ENCODE measurements at places on chromosomes 3 and 15.

DNA sequence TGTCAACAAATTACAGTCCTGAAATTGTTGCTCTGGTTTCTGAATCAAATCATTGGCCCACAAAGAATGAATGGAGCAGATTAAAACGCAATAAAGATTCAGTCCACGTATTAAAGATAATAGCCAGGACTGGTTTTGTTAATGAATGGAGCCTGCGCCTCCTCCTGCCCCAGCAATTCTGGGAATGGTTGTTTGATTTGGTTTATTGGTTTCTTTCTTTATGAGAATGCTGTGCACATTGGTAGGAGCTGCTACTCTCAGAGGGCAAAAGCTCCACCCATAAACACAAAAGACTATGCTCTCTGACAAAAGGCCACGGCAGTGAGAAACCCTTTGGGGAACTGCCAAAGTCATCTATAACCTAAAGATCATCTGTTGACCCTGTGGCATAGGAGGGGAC is 261.1 kb downstream of the ABHD5 start:
- no peak for DNase-seq

DNA sequence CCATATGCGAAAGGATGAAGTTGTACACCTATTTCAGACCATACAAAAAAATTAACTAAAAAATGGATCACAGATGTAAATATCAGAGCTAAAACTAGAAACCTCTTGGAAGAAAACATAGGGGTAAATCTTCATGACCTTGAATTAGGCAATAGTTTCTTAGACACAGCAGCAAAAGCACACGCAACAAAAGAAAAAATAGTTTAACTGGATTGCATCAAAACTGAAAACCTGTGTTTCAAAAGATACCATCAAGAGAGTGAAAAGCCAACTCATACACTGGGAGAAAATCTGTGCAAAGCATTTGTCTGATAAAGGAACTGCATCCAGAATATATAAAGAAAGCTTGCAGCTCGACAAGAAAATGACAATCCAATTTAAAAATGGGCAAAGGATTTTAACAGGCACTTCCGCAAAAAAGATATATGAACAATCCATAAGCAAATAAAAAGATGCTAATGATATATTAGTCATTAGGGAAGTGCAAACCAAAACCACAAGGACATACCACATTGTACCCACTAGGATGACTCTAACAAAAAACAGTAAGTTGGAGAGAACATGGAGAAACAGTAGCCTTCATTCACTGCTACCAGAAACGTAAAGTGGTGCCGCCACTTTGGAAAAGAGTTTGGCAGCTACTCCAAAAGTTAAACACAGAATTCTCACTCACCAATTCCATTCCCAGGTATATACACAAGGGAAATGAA is 263.1 kb downstream of the ADAMTS17 start:
- no peak for DNase-seq

GRCh38 chr15:67578020-67578600 is 35.6 kb downstream of the MAP2K5 start:
- no peak for DNase-seq

DNA sequence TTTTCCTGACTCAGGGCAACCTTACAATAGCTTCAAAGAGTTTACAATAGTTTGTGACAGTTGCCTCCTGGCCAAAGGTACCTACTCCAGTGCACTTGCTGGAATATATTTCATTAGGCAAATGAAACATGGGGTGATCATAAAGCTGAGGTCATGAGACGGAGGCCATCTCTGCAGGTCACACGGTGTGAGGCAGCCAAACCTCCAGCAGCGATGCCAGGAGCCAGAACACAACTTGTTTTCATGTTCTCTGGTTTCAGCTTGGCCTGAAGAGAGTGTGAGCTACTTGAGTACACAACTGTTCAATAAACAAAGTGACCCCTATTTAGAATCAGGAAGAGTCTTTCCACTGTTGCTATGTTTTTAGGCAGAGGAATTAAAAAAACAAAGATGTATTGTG is 42.7 kb upstream of the PYGO1 start:
- DNase-seq = no peak

- DNase-seq = no peak
Observed at GRCh38 chr15:85941186-85941855, 138.3 kb upstream of the AGBL1 start.

GRCh38 chr15:85984241-85984640 is 95.4 kb upstream of the AGBL1 start:
- no peak for DNase-seq

DNA sequence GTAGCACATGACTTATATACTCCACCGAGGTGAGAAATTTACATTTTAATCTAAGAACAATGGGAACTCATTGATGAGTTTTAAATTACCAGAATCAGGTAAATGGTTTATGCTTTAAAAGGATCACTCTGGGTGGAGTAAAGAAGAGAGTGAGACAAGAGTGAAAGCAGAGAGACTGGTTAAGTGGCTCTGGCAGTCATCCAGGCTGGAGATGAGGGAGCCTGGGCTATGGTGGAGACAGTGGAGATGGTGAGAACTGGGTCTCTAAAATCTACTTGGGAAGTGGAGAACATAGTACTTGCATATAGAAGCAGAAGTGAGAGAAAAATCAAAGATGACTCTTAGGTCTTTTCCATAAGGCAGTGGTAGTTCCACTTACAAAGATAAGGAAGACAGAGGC is 37.1 kb upstream of the SLC25A36 start:
- DNase-seq = no peak

GRCh38 chr3:149233323-149233722 is 11.7 kb upstream of the CP start:
- no peak for DNase-seq

DNA sequence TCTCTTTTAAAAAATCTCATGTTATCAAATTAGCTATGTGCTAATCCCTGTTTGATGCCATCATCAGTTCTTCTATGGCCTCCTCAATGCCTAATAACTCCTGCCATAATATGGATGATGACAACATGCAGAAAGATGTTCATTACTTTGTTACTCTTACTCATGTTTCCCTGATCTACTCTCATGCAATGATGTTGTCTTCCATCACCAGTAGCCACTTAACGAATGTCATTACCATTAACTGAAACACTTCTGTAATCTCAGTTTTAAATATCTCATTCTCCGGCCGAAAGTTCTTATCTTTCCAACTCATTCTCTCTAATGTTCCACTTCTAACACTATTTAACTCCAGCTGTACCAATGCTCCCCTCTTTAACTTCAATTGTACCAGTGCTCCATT is 1187.7 kb downstream of the OTOL1 start:
- no peak for DNase-seq

GRCh38 chr3:188331166-188331565 is 177.2 kb downstream of the LPP start:
- DNase-seq = no peak

DNA sequence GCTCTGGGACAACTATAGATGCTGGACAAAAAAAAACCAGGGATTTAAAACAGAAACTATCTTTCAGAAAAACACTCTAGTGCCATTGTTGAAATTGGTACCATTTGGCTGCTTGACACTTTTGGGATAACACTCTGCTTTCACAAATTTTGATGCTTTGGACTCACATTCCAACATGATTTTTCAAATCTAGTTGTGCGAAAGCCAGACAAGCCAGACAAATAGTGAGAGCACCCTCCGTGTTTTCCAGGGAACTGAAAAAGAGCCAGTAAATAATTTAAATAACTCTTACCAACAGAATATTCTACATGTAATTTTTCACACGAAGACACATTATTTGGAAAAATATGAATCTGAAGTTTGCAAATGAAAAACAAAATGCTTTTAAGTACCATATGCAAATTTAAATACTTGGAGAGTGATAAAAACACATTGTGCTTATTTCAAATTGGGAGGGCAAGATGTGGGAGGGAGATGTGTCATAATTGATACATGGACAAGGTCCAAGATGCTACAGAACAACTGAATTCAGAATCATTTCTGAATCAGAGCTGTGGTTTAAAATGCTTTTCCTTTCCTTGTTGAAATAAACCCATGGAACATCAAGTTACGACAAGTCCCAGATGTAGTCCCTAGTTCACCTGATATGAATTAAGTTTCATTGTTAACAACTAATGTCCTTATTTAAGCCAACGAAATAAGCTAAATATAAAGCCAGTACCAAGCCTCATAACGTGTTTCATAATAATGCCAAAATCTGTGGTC is 144.2 kb upstream of the SOX2 start:
- DNase-seq = no peak

- DNase-seq = no peak
Observed at GRCh38 chr3:184372296-184372821, 5.6 kb downstream of the THPO start.

Measured in GM18507 (cell line).